GM13977 (cell line): ENCODE measurements at places on chromosomes 4 and X.

- no peak for DNase-seq
Observed at GRCh38 chr4:142917678-142918077, 71.6 kb upstream of the INPP4B start.

DNA sequence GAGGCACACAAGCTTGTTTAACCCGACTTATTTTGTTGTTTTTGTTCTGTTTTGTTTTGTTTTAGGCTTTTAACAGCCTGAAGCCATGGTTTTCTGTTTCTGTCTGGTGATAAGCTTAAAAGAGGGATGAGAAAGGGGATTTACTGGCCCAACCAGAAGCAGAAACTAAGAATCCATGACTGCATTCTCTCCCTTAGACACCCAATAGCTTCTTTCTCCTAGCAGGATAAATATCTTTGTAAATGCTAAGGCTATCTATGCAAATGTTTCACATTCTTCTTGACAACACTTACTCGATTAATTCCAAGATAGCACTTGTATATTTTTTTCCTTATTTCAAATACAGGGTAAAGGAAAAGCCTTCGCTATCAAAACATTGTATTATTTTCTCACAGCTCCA, 53.7 kb upstream of the SMAD1 start:
- DNase-seq: no peak

- no peak for DNase-seq
Observed at GRCh38 chrX:155767876-155768769, 113.0 kb upstream of the VAMP7 start.

DNA sequence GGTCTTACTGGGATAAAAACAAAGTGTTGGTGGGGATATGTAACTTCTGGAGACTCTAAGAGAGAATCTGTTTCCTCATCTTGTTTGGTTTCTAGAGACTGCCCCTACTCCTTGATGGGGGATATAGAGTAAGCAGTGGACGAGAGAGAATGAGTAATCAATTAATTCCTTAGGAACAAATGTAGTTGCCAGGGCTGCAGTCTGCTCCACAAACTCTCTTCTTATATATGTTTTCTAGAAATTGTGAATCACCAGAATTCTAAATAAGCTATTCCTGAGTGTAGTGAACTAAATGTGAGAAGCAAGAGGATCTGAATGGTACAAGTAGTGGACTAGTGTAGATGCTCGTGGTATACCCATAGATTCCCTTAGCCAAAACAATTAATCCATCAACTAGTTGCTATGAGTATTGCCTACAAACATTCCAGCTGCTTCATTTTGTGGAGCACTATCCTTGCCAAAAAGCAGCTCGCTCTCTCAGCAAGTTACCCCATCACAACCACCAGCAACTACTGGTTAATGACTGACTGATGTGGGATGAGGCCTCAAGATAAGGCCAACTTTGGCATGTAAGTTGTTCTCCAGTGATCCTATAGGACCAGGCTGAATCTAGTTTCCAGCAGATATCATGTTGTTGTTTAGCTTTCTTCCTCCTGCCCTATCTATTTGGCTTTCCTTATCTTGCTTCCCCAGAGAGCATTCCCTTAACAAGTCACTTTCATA, 273.0 kb downstream of the SLC7A11 start:
- no peak for DNase-seq

- DNase-seq: no peak
Observed at GRCh38 chr4:89805297-89805696, 31.7 kb downstream of the SNCA start.

- DNase-seq: no peak
Observed at GRCh38 chr4:107155366-107155765, 119.3 kb upstream of the DKK2 start.

- no peak for DNase-seq
Observed at GRCh38 chrX:138710866-138711341, 613 bp downstream of the FGF13 start.

DNA sequence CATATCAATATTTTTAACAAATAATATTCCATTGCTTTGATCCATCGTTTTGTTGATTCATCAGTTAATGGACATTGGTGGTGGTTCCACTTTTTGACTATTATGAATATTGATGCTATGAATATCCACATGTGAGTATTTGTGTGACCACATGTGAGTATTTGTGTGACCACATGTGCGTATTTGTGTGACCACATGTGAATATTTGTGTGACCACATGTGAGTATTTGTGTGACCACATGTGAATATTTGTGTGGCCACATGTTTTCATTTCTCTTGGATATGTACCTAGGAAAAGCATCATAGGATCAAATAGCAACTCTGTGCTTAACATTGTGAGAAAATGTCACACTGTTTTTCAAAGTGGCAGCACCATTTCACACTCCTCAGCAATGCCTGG, 433.6 kb upstream of the FRG1 start:
- no peak for DNase-seq

- no peak for DNase-seq
Observed at GRCh38 chr4:147088146-147088545, 142.5 kb upstream of the TTC29 start.

GRCh38 chr4:47031751-47032404, 511 bp downstream of the GABRB1 start:
- no peak for DNase-seq

DNA sequence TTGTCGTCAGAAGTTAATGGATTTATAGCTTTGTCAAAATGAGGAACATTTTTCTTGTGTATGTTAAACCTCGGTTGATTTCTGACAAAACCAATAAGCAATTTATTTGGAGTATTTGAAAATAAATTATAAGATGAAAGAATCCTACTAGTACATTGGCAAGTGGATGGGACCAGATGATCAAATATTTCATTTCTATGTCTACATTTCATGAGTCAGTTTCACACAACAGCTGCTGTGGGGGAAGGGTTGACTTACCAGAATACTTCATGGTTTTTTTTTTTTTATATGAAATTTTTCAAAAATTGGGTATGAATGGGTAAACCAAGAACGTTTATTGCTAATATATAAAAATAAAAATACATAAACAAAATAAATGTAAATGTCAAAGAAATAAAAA, 39.4 kb downstream of the RAPGEF2 start:
- DNase-seq: no peak

GRCh38 chrX:155070663-155070974, 317 bp downstream of the CMC4 start:
- no peak for DNase-seq

- no peak for DNase-seq
Observed at GRCh38 chrX:31894152-31894551, 822.3 kb upstream of the FTHL17 start.

- no peak for DNase-seq
Observed at GRCh38 chrX:68647156-68647957, at the start of gene STARD8. TSS of gene STARD8 (plus strand) at chrX:68647666. CDS start at chrX:68647883, 217 bp downstream.
